ENCODE measurements at places on chromosomes 13 and 19.
A peak's percentile ranks its signal among the peaks of the same experiment; 100 is the strongest.

DNA sequence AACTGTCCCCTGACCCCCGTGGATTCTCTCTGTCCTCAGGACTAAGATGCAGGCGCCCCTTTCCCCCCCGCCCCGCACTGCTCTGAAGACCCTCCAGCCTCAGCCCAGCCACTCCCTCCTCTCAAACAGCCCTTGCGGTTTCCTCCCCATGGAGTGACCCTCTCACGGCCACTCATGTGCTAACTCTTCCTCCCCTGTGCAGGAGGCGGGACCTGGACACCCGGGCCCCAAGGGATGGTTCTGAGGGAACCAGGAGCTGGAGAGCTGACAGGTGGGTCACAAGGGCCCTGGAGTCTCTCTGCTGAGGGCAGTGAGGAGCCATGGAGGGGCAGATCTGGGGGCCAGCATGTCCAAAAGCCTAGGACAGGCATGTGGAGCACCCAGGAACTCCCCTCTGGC is 1.9 kb downstream of the ISOC2 start:
- DNase-seq = no peak

DNA sequence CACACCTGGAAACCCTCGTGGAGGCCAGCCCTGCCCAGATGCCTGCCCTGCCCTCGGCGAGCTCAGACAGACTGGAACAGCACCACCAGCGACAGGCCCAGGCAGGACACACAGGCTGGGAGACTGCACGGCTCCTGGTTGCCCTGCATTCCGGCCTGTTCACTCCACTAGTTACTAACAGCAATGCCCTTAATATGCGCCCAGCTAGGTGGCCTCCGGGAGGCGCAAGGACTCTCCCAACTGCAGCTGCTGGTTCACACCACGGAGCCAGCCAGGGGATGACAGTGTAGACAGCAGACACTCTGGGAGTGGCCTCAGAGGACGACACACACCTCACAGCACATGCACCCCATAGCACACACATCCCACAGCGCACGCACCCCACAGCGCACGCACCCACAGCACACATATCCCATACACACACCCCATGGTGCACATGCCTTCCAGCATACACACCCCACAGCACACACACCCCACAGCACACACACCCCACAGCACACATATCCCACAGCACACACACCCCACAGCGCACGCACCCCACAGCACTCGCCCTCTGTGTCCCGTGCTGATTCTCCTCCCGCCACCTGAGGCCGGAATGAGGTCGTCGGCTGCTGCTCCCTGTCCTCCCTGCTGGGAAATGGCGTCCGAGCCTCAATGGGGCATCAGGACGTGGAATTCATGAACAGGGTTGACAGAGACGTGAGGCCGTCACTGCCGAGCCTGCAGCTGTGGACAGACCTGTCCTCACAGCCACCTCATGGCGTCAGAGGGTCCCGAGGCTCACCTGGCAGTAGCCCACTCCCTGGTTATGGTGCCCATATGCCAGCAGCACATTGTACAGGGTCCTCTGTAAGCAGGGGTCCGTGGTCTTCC is 13.6 kb downstream of the GRTP1 start:
- no peak for DNase-seq

GRCh38 chr13:98089246-98089645 is 53.6 kb upstream of the FARP1 start:
- no peak for DNase-seq

DNA sequence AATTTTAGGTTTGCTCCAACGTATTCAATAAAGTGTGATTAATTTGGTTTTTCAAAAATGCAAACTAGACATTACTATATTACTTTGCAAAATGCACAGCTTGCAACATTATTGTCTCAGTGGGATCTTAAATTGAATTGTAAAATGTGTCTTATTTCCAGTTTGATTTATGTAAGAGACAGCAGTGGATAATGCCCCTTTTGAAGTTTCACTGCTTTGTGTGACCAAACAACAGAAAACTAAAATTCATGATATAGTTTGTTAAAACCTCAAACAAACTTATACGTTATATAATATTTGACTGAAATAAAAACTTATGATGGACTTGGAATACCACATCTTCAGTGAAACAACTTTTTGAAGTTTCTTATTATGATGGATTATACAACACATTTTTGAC is 279.8 kb downstream of the DACH1 start:
- no peak for DNase-seq

GRCh38 chr19:10690341-10690781 is 10.9 kb upstream of the QTRT1 start:
- no peak for DNase-seq

- DNase-seq = peak; percentile 8
Observed at GRCh38 chr19:13691569-13692435, 72.5 kb upstream of the MRI1 start.

- DNase-seq = peak; percentile 65
Observed at GRCh38 chr13:104586051-104586746, 1520.0 kb upstream of the SLC10A2 start.

- no peak for DNase-seq
Observed at GRCh38 chr19:19067276-19068072, 3.7 kb downstream of the SLC25A42 start.

All from AG04450 (cell line).